ENCODE measurements at places on chromosomes 12 and 14.

- no peak for DNase-seq
These were observed 1.7 kb downstream of the PLEK2 start for GRCh38 chr14:67410313-67410712.

DNA sequence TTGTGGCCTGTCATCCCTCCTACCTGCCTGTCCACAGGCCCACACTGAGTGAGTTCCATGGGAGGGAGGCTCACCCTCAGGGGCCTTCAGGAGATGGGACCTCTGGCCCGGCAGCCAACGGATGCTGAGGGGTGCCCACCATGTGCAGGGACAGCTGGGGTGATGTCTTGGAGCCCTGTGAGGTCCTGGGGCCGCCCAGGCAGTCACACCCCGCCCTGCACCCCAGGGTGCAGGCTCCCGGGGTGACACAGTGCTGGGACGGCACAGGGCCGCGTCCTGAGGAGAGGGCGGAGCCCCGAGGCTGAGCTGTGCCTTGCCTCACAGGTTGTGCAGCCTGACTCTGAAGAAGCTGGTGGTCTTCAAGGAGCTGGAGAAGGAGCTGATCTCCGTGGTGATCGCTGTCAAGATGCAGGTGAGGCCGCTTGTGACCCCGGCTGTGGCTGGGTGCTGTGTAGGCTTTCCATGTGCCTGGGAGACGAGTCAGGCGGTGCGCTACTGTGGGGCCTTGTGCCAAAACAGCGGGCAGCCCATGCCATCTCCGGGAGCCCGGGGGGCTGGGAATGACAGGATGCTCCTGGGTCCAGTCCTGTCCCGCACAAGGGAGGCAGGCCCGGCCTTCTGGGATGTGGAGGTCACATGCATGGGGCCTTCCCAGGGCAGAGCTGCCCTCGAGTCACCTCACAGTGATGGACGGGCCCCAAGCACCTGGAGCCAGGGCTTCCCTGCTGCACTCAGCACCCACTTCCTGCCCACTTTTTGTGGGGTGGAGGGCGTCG, 33.8 kb downstream of the PACS2 start:
- DNase-seq = no peak

DNA sequence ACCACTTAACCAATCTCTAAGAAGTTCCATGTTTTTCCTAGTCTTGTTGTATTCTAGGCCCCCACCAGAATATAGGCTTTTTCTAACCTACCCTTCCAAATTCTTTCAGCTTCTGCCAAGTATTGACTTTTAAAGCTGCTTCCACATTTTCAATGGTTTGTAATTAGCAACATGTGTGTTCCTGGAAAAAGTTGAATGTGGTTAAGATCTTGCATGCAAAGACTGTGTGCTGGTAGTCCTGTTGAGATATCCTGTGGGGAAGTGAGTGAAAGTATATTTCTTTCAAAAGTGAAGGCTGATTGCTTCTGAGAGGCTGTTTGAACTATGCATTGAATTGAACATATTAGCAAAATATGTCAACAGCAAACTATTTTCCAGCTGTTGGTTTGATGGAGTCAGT, 646 bp upstream of the OR6C4 start:
- DNase-seq = no peak

DNA sequence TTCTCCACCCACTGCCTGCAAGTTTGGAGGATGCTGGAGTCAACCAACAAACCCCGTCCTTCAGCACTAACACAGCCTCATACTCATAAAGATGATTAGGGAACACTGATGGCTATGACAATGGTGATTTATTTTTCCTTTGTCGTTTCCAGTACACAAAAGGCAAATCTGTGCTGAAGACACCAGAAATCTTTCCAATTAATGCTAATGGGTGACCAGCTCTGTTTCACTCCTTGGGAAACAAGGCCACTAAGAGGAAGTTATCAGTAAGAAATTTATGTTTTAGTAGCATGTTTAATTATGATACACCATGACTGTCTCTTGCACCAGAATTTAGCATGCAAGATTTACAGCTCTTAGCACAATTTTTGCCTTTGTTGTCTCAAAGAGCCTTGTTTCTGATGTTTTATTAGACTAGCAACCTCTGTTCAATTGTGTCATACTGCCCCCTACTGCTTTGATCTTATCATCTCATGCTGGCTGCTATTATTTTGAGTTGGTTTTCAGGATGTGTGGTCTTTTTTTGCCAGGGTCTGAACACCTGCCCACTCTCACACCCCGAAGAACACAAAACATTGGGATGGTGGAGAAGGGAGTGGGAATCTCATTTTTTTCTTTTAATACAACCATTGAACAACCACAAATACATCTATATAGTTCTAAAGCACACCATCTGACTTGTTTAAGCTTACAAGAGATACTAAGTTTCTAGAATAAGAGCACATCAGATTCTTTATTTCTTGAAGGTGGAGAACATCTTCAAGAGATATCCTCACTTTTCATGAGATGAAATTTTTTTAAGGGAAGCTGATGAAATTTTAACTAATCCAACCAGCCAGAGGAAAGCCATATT, 160.9 kb downstream of the SPTSSA start:
- no peak for DNase-seq

GRCh38 chr14:52987514-52987913, 36.7 kb upstream of the FERMT2 start:
- DNase-seq = no peak
